ENCODE measurements at places on chromosomes 13 and 19.

DNA sequence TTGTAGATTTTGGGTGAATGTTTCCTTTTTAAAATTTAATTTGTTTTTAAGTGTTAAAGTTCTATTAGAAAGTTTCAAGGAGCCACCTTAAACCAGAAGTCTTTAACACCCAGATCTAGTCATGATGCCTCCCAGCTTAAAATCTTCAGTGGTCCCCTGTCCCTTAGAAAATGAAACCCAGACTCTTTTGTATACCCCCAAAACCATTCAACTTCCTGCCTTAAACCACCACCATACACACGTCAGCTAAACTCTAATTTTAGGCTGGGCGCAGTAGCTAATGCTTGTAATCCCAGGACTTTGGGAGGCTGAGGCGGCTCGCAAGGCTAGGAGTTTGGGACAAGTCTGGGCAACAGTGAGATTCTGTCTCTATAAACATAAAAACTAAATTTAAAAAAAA lies 37.9 kb downstream of the N4BP2L1 start:
- no peak for DNase-seq

DNA sequence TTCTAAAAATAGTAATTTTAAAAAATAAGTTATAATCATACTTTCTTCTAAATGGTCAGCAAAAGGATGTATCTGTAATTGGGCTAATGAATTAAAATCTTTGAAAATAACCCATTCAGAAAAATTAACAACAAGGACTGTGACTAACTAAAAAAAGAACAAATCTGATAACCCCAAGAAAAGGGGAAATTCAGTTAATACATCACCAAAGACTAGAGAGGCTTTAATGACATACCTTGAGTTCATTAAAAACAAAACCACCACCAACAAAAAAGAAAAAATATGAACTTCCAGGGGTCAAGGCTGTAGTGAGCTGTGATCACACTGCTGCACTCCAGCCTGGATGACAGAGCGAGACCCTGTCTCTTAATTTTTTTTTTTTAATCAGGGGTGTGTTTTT lies 121.8 kb downstream of the TBC1D4 start:
- DNase-seq: no peak

DNA sequence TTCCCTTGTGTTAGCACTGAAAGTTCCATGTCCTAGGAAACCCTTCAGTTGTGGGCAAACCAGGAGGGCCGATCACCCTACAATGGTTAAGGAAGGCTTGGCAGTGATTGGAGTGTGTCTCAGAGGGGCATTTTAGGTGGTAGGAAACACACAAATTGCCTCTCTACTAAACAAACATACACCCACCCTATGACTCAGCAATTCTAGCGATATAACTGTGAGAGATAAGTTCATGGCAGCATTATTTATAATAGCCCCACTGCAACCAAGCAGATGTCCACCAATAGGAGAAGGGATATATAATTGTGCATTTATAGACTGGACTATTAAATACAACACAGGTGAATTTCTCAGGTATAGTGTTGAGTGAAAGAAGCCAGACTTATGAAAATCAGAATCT lies 543.1 kb downstream of the UQCRFS1 start:
- DNase-seq: no peak

GRCh38 chr13:40755082-40755700 lies 15.8 kb downstream of the MRPS31 start:
- DNase-seq: no peak

- DNase-seq: no peak
These were observed 6.3 kb downstream of the OBI1 start for GRCh38 chr13:78652651-78653050.

DNA sequence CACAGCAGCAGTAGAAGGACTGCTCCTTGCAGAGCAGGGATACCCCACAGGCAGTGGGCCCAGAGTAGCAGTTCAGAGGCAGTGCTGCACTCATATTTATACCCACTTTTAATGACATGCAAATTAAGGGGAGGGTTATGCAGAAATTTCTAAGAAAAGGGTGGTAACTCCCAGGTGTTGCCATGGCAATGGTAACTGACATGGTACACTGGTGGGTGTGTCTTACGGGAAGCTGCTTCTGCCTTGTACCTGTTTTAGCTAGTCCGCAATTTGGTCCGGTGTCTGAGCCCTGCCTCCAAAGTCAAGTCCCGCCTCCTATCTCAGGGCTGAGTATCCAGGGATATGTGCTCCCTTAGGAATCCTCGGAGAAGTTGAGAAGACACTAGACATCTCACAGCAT lies 79.2 kb upstream of the UQCRFS1 start:
- DNase-seq: no peak

GRCh38 chr13:46668302-46668720 lies 115.3 kb downstream of the LRCH1 start:
- no peak for DNase-seq

- DNase-seq: no peak
These were observed 235.9 kb downstream of the DCT start for GRCh38 chr13:94243551-94243950.

GRCh38 chr13:41387576-41387975 lies 69.8 kb upstream of the RGCC start:
- DNase-seq: no peak

DNA sequence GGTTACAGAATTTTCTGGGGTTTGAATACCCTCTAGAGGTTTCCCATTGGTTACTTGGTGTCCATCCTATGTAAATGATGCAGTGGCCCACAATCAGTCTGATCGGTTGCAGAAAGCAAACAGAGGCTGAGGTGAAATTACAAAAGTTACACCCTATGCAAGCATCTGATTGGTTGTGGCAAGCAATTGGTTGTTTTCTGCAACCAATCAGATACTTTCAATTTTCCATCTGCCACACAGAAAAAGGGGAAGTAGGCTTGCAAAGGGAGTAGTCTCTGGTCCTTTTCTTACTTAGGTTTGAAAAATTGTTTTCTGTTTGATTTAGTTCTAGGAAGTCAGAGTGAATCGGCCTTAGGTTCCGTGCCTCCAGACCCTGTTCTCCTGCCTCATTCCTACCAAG lies 93.1 kb downstream of the WTIP start:
- DNase-seq: no peak

GRCh38 chr19:1825909-1826556 lies 14.0 kb upstream of the ATP8B3 start:
- peak; percentile 73 for DNase-seq

All from activated CD4-positive, alpha-beta T cell treated with anti-CD3 and anti-CD28 coated beads, Interleukin-2, amount 50 U/mL, for 4 hours (primary cell).